ENCODE measurements at places on chromosomes 4 and X.

DNA sequence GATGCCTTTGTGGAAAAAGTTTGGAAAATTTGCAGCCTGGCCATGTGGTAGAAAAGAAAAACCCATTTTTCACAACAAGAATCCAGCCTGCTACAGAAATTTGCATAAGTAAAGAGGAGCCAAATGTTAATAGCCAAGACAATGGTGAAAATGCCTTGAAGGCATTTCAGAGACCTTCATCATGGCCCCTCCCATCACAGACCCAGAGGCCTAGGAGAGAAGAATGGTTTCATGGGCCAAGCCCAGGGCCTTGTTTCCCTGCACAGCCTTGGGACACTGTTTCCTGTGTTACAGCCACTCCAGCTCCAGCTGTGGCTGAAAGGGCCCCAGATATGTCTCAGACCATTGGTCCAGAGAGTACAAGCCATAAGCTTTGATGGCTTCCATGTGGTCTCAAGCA is 101.4 kb upstream of the LINC00632 start:
- DNase-seq: no peak

GRCh38 chr4:88949605-88950004 is 107.4 kb downstream of the FAM13A start:
- no peak for DNase-seq

DNA sequence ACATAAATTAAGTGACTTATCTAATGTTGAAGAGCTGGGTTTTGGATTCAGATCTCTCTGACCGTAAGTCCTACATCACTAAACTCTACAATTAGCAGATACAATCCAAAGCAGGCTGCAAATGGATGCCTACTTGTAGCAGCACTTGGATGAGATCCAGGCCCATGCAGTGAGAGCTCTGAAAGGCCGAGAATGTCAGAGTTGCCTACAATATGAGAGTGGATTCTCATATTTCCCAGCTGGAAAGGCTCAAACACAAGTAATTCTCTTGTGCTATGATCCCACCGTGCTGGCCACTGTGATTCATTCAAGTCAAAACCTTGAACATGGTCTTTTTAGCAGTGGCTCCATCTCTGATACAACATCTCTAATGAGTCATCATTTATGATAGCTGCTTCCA is 125.4 kb upstream of the CHRDL1 start:
- no peak for DNase-seq

- no peak for DNase-seq
Measured at GRCh38 chr4:11021333-11021732, 336.8 kb upstream of the CLNK start.

DNA sequence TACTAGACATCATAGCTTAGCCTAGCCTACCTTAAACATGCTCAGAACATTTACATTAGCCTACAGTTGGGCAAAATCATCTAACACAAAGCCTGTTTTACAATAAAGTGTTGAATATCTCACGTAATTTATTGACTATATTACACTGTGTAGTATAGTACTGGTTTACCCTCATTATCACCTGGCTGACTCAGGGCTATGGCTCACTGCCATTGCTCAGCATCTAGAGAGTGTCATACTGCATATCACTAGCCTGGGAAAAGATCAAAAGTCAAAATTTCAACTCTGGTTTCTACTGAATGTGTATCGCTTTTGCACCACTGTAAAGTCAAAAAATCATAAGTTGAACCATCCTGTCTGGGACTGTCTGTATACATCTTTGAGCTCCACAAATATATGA is 78.6 kb downstream of the CEP44 start:
- no peak for DNase-seq

GRCh38 chr4:7052923-7053715 is 9.9 kb downstream of the TADA2B start:
- no peak for DNase-seq

DNA sequence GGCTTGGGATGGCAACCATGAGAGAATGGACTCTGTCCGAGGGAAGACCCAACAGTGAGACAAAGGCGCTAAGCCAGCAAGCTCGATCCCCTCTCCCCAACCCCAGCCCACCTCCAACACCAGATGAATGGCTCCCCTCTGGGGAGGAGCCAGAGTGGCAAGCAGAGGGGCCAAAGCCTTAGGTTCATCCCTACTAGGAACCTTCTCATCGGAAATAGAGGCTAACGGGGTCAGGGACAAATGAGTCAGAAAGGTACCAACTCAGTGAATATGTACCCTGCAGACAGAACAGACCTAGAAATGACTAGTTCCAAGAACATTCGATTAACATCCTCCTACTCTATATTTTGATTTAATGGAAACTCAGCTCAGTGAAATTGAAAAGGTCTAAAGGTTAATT is 73.9 kb downstream of the NSG1 start:
- no peak for DNase-seq

- no peak for DNase-seq
Measured at GRCh38 chrX:16979226-16979625, 32.8 kb downstream of the REPS2 start.

DNA sequence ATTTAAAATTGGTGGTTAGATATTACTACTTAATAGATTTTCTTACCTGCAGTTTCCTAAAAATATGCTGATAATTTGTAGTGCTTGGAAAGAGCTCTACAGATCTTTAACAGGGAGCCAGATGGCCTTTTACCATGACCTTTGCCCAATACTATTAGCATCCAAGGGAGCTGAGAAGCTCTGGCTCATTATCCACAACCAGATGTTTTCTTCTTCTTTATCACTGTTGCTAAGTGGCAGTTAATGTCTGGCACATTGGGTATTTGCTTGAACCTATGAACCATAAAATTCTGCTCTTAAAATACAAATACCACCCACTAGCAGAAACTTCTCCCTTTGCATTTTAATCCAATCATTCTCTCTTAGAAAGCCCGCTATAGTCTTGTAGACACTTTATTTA is 1480.3 kb downstream of the C4orf33 start:
- DNase-seq: no peak

DNA sequence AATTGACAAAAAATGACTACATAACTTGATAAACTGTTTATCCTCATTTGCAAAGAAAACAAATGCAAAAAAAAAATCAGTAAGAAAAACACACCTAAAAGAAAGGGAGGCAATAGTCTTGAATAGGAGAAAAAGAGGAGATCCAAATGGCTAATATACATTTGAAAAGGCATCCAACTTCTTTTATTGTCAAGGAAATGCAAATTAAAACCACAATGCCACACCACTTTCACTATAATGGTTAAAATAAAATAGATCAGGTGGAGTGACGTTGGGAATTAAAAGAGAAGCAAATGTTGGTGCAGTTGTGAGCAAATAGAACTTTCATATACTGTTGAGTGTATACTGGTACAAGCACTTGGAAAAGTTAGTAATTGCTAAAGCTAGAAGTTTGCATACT is 3.6 kb downstream of the DCAF4L1 start:
- DNase-seq: no peak

DNA sequence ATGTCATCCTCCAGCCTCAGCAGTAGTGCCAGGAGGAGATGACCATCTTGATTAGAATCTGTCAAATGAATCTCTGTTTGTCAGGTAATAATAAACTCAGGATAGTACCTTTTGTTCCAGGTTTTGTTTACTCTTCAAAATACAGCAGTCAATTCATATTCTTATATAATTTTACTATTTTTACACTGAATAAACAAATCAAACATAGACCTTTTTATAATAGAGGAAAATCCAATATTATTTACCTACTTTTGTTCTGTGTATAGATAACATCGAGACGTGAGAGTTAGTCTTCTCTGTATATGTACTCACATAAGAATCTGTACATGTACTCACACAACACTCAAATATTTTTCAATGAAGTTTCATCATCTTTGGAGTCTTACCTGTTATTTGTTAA is 365.4 kb upstream of the EPHA5 start:
- DNase-seq: no peak
